ENCODE measurements at places on chromosomes 7 and 10.
A peak's percentile ranks its signal among the peaks of the same experiment; 100 is the strongest.

GRCh38 chr7:86953219-86953618, 106.2 kb downstream of the ELAPOR2 start:
- DNase-seq, result no peak

GRCh38 chr10:6985644-6986043, 405.6 kb upstream of the PRKCQ start:
- DNase-seq, result no peak

GRCh38 chr10:117601716-117602115, 59.2 kb downstream of the EMX2 start:
- DNase-seq, result no peak

GRCh38 chr7:12909483-12909882, 222.1 kb downstream of the ARL4A start:
- no peak for DNase-seq

DNA sequence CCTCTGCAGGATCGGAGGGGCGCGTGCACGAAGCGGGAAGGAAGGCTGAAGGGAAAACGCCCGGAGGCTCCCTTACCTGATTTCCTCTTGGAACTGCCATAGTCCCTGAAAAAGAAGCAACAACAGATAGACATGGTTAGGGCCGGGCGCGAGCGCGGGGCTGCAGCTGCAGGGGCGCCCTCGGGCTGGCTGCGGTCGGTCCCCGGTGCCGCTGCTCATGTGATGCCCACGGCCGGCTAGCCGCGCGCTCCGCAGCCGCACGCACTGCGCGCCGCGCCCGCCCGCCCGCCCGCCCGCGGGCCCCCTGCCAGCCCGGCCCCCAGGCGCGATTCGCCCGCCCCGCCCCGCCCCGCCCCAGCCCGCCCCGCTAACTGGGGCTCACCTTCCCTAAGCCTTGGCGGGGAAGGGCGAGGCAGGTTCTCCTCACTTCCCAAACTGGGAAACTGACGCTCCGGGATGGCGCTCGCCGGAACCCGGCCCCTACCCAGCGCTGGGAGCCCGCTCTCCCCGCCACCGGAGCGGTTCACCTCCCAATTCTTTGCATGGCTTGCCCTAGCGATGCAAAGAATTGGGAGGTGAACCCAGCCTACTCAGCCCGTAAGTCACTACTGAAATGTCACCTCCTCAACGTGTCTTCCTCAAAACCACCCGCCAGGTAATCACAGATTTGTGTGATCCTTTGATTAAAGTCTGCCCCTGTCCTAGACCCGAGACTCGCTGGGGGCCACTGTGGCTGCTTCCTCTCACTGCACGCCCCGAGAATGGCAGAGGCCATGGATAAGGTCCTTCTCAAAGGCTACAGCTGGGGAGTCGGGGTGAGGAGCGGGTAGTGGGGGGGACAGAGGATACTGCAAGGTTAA, 162.2 kb downstream of the SH3PXD2A start:
- peak; percentile 38 for DNase-seq

- no peak for DNase-seq
Measured at GRCh38 chr7:117001283-117001682, 48.0 kb downstream of the ST7 start.

DNA sequence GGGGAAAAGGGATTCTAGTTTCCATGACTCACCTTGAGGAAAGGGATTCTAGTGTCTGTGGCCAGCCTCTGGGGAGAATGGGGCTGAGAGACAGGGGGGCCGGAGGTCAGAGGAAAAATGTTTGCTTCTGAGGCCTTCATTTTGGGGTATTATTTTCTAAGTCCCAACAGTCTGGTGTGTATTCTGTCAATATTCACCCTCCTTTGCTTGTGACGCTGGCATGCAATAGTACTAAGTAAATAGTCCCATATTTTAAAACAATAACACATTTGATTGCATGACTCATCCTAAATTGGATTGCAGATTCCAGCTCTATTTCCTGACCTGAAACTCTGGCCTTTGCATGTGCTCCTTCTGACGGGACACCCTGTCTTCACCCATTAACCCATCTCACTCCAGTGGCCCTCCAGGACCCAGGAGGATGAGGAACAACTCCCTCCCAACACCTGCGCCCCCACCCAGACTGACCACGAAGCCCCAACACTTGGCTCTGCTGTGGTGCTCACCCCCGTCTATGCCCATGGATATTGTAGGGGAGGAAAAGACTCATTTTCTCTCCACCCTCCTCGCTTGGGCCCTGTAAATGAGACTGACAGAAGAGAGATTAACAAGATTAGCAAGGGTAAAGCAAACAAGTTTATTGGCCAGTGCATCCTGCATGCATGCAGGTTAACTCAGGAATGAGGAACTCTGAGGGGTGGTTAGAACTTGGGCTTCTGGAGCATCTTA, 495.6 kb upstream of the KLF6 start:
- DNase-seq, result no peak

DNA sequence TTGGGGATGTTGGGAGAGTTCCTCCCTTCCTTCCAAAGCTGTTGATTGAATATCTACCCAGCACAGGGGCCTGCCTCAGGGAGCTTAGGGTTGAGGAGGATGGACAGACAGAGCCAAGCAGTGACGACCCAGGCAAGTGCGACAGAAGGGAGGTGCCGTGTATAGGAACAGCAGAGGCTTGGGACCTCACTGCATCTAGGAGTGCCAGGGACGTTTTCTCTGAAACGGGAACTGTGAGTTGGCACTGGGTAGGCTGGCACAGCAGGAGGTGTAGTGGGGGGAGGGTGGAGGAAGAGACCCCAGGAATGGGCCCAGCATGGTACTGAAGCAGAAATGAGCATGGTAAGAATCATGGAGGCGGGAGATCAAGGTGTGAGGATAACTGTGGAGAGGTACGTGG, 55.3 kb upstream of the MGMT start:
- no peak for DNase-seq

DNA sequence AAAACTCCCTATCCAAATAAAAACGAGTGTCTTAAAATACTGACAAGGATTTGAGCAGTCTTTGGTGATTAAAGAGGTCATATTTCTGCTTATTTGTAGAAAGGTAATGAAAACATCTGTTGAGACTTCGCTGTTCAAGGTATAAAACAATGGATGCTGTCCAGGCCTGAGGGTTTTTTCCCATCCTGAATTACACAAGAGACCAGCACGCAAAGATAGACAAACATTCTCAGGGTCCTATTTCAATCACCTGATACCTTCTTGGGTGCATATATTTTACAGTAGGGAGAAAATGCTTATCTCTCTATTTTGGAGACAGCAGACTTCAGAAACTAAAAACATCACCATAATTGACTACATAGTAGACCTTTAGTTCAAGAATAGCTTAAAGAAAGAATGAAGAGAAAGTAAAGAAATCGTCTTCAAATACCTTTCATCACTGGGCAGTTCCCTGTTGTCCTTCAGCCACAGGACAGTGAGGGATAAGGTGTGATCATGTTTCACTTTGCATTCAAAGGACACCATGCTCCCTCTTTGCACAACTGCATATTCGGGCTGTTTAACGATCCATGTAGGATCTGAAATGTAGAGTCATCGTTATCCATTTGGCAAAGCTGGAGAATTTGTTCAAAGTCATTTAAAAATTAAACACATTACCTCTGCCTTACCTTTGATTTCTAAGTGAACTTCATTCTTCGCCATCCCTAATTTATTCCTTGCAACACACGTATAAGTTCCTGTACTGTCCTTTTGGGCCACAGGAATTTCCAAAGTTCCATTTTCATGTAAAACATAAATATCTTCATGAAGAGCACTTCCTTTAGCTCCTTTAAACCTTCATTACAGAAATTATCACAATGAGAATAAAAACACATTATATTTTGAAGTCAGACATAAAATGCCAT, 63.7 kb upstream of the LAMB4 start:
- DNase-seq, result no peak

DNA sequence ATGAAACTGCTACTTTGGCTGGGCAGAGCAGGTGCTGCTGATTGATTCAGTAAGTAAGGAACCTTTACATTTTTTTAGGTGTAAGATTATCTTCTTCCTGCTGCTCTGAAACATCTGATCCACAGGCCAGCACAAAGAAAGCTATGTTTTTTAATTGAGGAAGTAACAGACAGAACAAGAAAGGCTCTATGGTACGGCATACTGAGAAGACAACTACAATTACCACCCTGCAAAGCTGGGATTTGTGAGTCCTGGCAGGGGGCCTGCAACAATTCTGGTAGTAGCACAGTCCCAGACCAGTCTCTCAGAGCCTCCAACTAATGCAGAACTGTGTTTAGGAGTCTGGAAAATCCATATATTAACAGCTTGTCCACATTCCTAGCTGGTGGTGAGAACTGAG, 103.0 kb upstream of the LRRTM3 start:
- DNase-seq, result no peak

DNA sequence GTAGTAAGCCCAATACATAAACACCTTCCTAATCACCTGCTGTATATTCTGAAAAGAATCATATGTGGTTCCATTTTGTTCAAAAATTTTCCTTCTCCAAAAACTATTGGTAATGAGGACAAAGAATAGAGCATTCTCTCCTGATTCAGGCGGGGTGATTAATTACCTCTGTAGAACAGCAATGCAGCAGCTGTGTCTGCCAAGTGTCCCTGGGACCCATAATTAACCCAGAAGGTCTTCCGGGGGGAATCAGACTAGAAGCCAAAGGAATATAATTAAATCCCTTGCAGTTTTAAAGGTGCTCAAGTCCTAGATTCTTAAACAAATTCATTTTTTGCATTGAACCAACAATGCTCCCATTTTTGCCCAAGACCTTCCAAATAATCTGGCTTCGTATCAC, 60.3 kb upstream of the ABLIM1 start:
- DNase-seq, result no peak

DNA sequence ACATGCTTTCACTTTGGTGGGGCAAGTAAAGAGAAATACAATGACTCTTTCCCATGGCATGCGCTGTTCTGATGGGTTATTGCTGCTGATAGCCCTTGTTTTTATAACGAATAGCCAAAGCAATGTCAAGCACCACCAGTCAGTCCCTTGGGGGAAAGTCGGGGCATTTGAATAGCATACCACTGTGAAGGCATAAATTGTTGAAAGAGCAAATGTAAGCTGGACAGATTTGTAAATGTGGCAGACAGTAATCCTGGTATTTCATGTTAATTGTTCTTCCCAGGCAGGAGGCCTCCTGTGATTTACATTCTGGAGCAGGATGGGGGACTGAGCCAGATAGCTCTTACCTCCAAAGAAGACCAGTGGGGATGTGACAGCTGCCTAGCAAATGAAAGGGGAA, 293.3 kb downstream of the ADRA2A start:
- no peak for DNase-seq

DNA sequence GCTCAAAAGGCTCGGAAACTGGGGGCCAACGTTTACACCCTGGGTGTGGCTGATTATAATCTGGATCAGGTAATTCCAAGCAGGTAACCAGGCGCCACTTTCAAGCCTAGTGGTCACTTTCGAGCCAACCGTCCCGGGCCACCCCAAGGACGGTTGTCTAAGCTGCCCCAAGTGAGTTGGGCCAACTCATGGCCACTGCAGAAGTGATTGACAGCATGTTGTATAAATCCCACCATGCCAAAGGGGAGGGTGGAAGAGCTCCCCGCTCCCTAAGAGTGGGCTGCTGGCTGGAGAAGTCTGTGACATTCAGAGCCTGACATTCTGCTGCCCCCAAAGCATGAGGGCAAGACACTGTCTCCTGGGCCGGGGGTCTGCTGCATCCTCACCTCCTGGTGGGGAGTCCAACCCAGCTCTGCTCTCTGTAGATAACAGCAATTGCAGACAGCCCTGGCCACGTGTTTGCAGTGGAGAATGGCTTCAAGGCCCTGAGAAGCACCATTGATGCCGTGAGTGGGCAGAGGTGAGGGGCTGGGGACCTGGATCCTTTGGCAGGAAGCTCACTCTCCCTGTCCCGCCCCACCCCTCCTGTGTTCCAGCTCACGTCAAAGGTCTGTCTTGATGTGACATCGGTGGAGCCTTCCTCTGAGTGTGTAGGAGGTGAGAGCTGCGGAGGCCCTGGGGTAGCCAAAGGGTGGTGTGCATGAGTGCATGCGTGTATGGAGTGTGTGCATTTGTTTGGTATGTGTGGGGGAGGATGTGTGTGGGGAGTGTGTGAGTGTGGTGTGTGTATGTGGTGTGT, 10.8 kb downstream of the ANTXRL start:
- DNase-seq, result peak; percentile 33

GRCh38 chr10:32995066-32995622, 37.1 kb upstream of the ITGB1 start:
- no peak for DNase-seq

GRCh38 chr10:690372-691161, 1.1 kb upstream of the DIP2C start:
- peak; percentile 40 for DNase-seq

GRCh38 chr10:87875929-87876571, 12.6 kb downstream of the PTEN start:
- no peak for DNase-seq

- no peak for DNase-seq
Measured at GRCh38 chr7:49324040-49324439, 399.7 kb downstream of the CDC14C start.

- DNase-seq, result no peak
Measured at GRCh38 chr10:103448746-103449145, 3.4 kb downstream of the CALHM2 start.

GRCh38 chr10:98474628-98475027, 27.9 kb upstream of the HPS1 start:
- no peak for DNase-seq

DNA sequence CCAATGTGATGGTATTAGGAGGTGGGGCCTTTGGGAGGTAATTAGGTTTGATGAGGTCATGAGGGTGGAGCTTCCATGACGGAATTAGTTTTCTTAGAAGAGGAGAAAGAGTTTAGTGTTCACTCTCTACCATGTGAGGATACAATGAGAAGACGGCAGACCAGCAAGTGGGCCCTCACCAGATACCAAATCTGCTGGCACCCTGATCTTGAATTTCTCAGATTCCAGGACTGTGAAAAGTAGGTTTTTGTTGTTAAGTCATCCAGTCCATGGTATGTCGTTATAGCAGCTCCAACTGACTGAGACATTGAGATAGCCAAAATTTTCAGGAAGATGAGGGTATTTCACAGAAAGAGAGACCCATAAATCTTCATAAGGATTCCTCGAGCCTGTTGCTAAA, 3.6 kb upstream of the TMEM196 start:
- DNase-seq, result no peak

- DNase-seq, result no peak
Measured at GRCh38 chr10:63021225-63021624, 111.9 kb upstream of the NRBF2 start.

- no peak for DNase-seq
Measured at GRCh38 chr10:129891806-129892205, 72.3 kb downstream of the EBF3 start.

DNA sequence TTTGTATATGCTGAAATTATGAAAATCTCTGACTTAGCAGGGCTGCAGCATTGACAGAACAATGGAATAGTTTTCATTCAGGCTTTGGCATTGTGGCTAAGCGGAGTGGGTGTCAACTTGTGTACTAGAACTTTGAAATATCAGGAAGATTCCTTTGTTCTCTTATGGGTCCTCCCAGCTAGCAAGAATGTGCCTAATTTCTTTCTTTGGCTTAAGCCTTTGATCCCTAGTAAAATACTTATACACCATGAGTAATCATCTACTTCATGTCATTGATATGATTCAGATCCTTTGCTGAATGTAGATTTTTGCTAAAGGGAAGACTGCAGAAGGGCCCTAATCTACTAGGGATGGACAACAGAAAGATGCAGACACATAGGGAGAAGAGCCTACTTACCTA, 6.2 kb downstream of the AVL9 start:
- DNase-seq, result no peak

- no peak for DNase-seq
Measured at GRCh38 chr7:150657526-150657925, 25.3 kb upstream of the GIMAP6 start.
